ENCODE measurements at places on chromosomes 5 and 9.

DNA sequence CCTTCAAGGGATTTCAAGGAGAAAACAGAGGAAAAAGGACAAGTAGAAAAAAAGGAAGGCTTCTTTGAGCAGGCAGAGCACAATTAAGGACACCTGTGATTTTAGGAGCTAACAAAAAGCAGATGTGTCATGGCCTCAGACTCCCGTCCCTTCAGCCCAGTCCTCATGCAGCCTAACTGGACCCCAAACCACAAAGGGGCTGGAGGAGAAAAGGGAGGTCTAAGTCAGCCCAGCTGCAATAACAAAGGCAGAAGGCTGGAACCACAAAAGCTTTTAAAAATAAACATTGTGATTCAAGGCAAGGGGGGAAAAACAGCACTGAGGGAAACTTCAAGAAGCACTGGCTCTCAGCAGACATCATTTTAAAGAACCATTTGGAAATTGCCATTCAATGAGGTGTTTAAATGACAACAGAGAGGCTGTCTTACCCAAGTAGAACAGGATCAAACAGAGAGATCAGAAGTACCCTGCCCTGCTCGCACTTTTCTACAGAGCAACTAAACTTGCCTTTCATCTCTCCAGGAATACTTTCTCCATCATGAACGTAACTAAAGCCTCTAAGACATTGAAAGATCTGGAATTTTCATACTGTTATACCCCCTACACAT lies 89.3 kb downstream of the SEMA5A start:
- DNase-seq = no peak

GRCh38 chr5:125044491-125045282 lies 298.2 kb upstream of the ZNF608 start:
- no peak for DNase-seq

DNA sequence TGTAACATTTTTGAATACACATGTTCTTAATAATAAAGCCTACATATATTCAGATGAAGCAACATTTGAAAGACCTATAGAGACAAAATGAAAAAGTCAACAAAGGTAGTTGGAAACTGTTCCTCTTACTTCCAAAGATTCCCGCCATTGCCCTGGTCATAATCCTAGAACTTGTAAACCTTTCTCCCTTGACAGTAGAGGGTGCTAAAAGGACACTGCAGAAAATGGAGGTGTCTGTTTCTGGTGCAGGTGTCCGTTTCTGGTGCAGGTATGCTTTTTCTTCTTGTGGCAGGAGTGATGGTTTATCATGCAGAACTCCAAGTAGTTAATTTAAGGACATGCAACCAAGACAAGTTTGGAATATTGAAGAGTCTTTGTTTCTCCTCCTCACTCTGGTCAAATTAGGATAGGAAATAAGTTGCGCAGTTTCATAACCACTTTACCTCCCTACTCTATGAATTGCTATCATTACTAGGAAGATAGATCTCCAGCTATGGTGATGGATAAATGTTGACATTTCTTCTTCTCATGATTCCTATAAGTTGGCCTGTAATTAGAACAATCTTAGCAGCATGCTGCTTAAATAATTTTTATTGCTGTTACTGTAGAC lies 56.0 kb upstream of the FAM174A start:
- DNase-seq = no peak

GRCh38 chr5:67910546-67910945 lies 305.0 kb upstream of the PIK3R1 start:
- no peak for DNase-seq

DNA sequence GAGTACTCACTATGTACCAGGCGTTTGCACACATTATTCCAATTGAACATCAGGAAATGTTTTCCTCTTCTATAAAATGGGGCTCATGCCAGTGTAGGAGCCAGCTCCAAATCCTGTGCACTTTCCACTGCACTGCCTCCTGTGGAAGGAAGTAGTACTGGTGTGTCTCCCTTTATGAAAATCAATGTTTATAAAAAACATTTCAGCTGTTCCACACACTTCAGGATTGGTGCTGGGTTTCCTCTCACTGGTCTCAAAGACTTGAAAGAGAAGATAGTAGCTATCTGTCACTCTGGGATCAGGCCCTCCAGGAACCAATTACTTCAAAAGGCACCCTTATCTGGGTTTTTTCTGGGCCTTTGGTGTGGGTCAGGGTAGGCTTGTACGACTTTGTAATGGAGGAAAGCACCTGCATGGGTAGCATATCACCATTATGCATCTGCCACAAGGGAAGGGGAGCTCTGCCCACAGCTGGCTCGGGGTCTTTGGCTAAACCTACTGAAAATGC lies 32.5 kb downstream of the RAB14 start:
- no peak for DNase-seq

DNA sequence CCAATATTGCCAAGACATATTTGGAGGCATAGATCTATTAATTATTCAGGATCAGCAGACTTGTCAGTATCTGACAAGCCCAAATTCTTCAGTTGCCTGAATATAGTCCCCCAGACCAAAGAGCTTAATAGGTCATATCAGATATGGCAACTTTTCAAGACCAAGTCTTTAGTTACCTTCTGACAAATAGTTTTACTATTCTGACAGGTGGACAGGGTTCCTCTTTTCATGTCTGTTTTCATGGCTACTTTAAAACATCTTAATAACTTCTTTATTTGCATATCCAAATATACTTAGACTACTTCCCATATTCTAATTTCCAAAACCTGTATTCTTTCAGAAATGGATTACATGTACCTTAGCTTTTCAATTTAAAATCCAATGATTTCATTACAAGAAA lies 65.4 kb downstream of the AUH start:
- no peak for DNase-seq

DNA sequence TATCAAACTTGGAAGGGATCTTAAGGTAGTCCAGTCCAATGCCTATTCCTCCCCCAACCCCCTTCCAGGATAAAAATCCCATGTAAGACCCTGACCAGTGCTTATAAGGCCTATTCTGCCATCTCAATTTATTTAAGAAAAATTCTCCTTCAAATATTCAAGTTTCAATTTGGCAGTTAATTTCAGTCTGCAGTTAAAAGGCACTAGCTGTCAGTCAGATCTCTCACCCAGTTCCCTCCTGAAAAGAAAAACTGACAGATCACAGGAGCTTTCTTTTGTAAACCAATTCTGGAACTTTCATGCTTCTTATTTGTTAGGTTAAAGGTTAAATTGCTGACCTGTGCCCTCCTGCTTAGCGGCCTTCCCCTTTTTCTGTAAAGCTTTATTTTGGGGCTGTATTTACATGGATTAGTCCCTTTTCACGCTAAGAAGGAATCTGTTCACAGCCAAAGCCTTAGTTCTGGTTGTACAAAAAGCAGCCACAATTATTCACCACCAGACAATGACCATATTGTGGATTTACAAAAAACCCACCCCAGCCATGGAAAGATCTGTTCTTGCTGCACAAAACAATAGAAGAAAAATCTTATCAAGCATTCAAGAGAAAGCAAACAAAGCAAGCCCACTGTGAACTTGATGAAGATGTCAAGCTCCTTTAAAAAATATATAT lies 68.7 kb downstream of the DENND1A start:
- no peak for DNase-seq

- DNase-seq = no peak
Observed at GRCh38 chr5:73352243-73352642, 96.3 kb downstream of the FOXD1 start.

DNA sequence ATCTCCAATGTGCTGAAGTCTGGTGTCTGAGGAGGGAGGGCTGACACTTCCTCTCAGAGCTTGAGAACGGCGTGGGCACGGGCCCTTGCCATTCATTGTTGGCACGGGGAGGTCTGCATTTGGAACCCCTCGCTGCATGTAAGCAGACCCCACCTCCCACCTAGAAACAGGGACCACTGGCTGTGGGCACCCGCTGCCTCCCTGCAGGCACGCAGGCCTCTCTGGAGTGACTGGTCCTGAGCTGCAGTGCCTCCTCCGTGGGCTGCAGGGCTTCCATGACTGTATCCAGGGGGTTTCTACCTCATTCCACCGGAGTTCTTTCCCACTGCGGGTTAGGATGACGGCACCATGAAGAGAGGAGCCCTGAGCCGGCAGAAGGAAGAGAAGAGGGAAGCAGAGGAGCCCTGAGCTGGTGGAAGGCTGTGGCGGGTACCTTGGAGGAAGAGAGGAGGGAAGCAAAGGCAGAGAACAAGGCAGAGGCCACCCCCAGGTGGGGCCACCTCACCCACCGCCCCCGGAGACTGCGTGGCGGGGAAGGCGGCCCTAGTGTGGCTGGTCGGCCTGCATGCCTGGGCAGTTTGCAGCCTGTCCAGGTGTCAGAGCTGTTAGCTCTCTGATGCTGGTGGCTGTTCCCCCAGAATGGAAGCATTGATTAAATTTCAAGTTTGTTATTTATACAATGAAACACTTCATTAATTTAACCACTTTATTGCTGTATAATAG lies 74.9 kb upstream of the CACNA1B start:
- no peak for DNase-seq

GRCh38 chr5:17154211-17154996 lies 63.0 kb upstream of the BASP1 start:
- DNase-seq = no peak

DNA sequence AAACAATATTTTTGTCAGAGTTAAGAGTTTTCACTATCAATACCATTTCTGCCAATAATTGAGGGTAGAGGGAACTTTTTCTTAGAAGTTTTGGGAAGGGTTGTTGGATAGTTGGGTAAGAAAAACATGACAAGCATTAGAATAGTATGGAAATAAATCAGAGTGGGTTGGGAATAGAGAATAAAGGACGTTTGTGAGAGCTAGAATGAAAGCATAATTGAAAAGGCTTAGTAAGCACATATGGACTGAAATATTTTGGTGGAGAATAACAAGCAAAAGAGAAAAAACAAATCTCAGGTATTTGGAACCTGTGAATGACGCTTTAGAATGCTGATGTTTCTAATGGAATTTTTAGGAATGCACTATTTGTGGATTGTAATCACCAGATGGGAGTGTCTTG lies 262.9 kb upstream of the EDIL3 start:
- no peak for DNase-seq

DNA sequence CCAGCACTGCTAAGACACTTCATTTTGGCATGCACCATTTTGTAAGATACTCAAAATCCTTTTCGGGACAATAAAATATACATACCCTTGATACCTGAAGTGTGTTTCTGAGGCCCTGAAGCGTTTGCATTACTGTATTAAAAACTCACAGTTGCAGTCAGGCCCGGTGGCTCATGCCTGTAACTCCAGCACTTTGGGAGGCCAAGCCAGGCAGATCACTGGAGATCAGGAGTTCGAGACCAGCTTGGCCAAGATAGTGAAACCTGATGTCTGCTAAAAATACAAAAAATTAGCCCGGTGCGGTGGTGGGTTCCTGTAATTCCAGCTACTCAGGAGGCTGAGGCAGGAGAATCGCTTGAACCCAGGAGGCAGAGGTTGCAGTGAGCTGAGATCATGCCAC lies 2.5 kb upstream of the EIF4EBP3 start:
- no peak for DNase-seq

- DNase-seq = no peak
Observed at GRCh38 chr5:65020492-65020891, 251.8 kb downstream of the CWC27 start.

All from esophagus squamous epithelium (tissue), 5 donors.